ENCODE measurements at places on chromosomes 7 and 10.

GRCh38 chr7:40826411-40827221 is 691.8 kb downstream of the SUGCT start:
- H3K4me1 ChIP-seq = no peaks in the 10 kb centered on the region
- no peak for DNase-seq
- peak overlapping the region; percentile 54 for H3K27ac ChIP-seq
- no peaks in the 10 kb centered on the region for H3K36me3 ChIP-seq

- DNase-seq = no peak
- H3K36me3 ChIP-seq = peaks cover 66% of the 10 kb centered on the region
- no peak overlapping the region for H3K27ac ChIP-seq
- no peak overlapping the region for H3K4me3 ChIP-seq
- H3K27me3 ChIP-seq = no peaks in the 10 kb centered on the region
These were observed 107.3 kb downstream of the PROSER2 start for GRCh38 chr10:11930312-11930978.

- H3K27ac ChIP-seq = peak overlapping the region; percentile 26
- no peak overlapping the region for H3K4me3 ChIP-seq
- peaks cover 18% of the 10 kb centered on the region for H3K4me1 ChIP-seq
- DNase-seq = no peak
These were observed 8.8 kb upstream of the EPHB4 start for GRCh38 chr7:100835903-100836811.

DNA sequence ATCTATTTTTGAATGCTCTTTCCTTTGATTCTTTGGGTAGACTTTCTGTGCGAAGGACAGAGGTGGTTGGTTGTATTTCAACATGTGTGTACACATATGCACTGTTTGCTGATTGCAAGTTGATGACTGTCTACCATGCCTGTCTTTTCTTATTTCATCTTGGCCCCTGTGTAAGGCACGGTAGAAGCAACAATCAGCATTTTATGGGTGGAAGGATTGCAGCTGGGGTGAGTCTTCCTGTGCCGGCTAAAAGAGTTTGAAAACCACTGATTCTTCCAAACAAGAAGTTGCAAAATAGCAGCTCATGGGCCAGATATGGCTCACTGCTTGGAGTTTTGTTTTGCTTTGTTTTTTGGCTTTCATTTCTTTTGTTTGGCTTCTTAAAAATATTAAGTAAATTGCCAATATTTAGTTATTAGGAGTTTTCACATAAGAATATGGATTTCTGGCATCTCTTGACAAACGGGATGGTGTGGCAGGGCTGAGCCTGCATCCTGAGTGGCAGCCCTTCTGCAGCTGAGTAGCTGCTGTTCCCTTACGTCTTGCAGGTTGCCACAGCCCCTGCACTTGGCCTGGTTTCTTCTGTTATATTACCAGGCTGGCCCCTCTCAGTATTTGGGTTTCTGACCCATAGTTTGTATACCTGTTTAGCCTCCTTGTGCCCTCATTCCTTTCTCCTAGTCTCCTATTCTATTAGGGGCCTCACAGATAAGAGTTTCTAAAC is 7.2 kb downstream of the ZNF862 start:
- H3K27ac ChIP-seq = no peak overlapping the region
- H3K4me1 ChIP-seq = peaks cover 17% of the 10 kb centered on the region
- H3K36me3 ChIP-seq = peaks cover 38% of the 10 kb centered on the region

GRCh38 chr10:63164166-63164623 is 31.1 kb downstream of the NRBF2 start:
- H3K27ac ChIP-seq = no peak overlapping the region
- no peaks in the 10 kb centered on the region for H3K4me1 ChIP-seq
- no peak for DNase-seq
- peaks cover 3% of the 10 kb centered on the region for H3K36me3 ChIP-seq

GRCh38 chr7:30815951-30816644 is 44.9 kb downstream of the MINDY4 start:
- no peaks in the 10 kb centered on the region for H3K27me3 ChIP-seq
- no peaks in the 10 kb centered on the region for H3K4me1 ChIP-seq
- H3K27ac ChIP-seq = no peak overlapping the region

- no peak for DNase-seq
- H3K4me1 ChIP-seq = peaks cover 33% of the 10 kb centered on the region
- H3K27me3 ChIP-seq = no peaks in the 10 kb centered on the region
These were observed 85.5 kb upstream of the LRRC4 start for GRCh38 chr7:128116740-128117139.

DNA sequence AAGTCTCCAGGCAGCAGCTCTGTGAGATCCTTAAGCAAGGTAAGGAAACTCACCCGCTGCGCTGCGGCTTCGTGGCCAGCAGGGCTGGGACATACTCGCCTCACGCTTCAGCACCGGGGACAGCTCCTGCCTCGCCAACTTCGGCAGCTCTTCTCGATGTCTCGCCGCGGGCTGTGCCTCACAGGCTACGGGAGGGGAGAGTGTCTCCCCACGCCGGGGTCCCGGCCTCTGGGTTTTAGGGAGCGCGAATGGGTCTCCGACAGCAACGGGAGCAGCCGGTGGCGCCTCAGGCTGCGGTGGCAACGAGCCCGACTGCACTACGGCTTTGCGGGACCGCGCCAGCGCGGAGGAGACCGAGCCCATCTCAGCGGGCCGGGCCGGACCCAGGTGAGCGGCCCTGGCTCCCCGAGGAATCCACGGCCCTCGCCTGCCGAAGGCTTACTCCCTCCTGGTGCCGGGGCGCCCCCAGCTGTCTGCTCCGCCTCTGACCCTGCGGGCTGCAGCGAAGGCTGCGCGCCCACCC is 62.4 kb downstream of the LSM5 start:
- no peaks in the 10 kb centered on the region for H3K4me1 ChIP-seq
- H3K27me3 ChIP-seq = peaks cover 16% of the 10 kb centered on the region
- no peak overlapping the region for H3K4me3 ChIP-seq
- peak; percentile 62 for DNase-seq

- DNase-seq = no peak
- H3K36me3 ChIP-seq = peaks cover 12% of the 10 kb centered on the region
- no peak overlapping the region for H3K4me3 ChIP-seq
- no peaks in the 10 kb centered on the region for H3K4me1 ChIP-seq
- H3K27ac ChIP-seq = no peak overlapping the region
These were observed 8.6 kb downstream of the LZTS2 start for GRCh38 chr10:101007915-101008822.

GRCh38 chr10:22491931-22492615 is 146.8 kb downstream of the SPAG6 start:
- peak; percentile 42 for DNase-seq
- H3K36me3 ChIP-seq = no peaks in the 10 kb centered on the region

- no peak for DNase-seq
- no peaks in the 10 kb centered on the region for H3K4me1 ChIP-seq
- no peaks in the 10 kb centered on the region for H3K27me3 ChIP-seq
- H3K4me3 ChIP-seq = no peak overlapping the region
- no peaks in the 10 kb centered on the region for H3K36me3 ChIP-seq
- no peak overlapping the region for H3K27ac ChIP-seq
These were observed 31.6 kb upstream of the ZNF488 start for GRCh38 chr10:47415520-47416304.

DNA sequence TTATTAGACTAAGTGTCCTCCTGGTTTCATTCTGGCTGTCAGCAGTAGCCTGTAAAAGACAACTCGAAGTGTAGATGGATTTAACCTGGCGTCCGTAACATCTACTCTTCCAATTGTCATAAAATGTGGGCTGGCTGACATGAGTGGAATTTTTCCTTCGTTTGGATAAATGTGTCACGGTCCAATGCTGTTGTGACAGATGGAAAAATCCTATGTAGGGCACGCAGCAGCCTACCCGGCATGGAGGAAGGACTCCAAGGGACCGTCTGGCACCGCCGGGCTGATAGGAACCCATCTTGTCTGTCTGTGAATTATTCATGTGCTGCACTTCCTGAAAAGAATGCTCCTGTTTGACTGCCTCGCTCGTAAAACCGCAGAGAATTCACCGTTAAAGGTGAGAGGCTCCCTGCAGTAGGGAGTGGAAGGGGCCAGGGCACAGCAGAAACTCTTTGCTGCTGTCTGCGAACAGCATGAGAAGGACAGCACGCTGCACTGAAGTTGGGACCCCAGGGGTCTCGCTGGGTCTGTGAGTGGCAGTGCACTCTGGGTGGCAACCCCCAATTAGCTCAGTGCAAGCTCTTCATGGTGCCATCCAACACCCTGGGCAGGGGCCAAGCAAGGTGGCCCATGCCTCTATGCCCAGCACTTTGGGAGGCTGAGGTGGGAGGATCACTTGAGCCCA is 1.6 kb upstream of the ORAI2 start:
- peak; percentile 79 for DNase-seq
- H3K27me3 ChIP-seq = no peaks in the 10 kb centered on the region
- H3K4me3 ChIP-seq = peak overlapping the region; percentile 95
- H3K27ac ChIP-seq = peak overlapping the region; percentile 97
- H3K4me1 ChIP-seq = peaks cover 35% of the 10 kb centered on the region
- H3K36me3 ChIP-seq = peaks cover 2% of the 10 kb centered on the region

DNA sequence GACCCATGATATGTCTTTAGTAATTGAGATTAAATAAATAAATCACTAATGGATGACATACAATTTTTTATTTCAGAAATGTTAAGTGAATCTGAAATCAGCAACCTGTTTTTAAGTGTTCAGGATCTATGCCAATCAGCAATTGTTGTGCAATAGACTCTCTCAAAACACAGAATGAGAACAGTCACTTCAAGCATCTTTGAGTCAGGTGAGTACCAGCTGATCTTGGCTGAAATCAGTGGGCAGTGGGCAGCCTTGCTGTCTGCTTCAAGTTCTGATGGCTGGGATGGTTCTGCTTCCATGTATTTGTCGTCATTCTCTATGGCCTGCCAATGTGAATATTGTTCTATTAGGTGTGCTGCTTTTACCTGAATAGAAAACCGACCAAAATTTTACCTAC is 82.3 kb upstream of the NRG3 start:
- H3K27ac ChIP-seq = no peak overlapping the region
- no peaks in the 10 kb centered on the region for H3K27me3 ChIP-seq
- no peaks in the 10 kb centered on the region for H3K4me1 ChIP-seq
- no peak for DNase-seq
- no peaks in the 10 kb centered on the region for H3K36me3 ChIP-seq
- no peak overlapping the region for H3K4me3 ChIP-seq

DNA sequence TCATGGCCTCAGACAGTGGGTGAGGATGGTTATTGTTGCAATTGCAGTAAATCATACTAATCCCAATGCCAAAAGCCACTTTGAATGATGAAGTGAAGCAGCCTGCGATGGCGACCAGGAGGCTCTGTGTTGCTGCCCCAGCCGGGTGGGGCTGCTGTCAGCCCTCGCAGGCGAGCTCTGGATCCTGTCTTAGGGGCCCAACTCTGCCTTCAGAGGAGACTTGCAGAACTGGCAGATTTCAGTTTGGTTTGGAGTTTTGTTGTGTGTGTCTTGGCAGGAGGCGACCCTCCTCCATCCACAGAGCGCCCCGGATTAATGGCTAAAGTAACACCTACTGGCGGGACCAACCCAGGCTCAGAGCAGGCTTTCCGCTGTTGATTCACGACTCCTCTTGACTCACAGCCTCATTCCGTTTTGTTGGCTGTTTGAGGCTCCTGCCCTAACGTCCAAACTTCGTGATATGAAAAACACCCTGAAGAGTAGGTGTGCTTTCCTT is 67.9 kb upstream of the BMPER start:
- no peak for DNase-seq
- no peaks in the 10 kb centered on the region for H3K27me3 ChIP-seq
- H3K27ac ChIP-seq = no peak overlapping the region
- no peaks in the 10 kb centered on the region for H3K36me3 ChIP-seq

DNA sequence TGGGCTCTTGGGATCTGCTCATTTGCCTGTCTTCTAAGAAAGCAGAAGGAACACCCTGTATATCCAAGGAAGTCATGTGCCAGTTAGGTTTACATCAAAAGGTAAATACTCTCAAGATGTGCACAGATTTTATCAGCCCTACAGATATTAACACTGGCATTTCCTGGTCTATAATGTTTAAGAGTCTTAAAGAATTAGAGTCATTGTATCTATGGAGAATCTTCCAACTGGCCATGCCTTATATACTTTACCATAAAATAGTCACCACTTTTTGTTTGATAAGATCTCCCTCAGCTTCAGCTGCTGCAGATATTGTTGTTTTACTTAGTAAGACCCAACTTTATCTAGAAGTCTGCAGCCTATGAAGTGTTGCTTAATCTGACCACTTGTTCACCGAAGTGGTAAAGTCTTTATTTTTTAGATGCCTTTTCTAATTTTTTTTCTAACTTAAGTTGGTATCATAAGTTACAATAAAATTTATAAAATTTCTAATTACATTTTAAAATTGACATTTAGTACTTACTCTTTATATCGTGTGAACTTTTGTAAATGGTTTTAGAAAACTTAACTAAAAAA is 58.5 kb downstream of the CPED1 start:
- no peaks in the 10 kb centered on the region for H3K36me3 ChIP-seq
- no peak overlapping the region for H3K4me3 ChIP-seq
- H3K27ac ChIP-seq = no peak overlapping the region
- DNase-seq = no peak

- peaks cover 5% of the 10 kb centered on the region for H3K4me1 ChIP-seq
- no peak overlapping the region for H3K27ac ChIP-seq
- peaks cover 57% of the 10 kb centered on the region for H3K27me3 ChIP-seq
- no peak overlapping the region for H3K4me3 ChIP-seq
- no peaks in the 10 kb centered on the region for H3K36me3 ChIP-seq
These were observed 3.4 kb upstream of the MYL7 start for GRCh38 chr7:44144426-44144967.

DNA sequence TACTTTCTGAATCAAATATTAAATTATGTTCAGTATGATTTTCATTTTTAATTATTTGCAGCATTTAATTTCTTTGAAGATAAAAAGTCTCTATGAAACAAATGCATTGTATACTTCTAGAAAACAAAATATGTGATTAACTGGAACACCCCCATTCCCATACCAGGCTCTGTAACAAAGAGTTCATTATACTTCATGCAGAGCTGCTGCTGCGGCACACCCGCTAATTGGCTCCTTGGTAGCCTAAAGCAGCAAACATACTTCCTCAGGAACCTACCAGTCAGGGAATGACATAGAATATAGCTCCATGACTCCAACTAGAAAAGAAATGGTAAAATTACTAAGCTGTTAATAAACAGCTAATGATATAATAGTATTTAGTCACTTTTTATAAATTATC is 19.3 kb downstream of the RAB11FIP2 start:
- no peak for DNase-seq
- H3K4me3 ChIP-seq = no peak overlapping the region
- H3K4me1 ChIP-seq = no peaks in the 10 kb centered on the region
- H3K27me3 ChIP-seq = no peaks in the 10 kb centered on the region
- no peak overlapping the region for H3K27ac ChIP-seq

DNA sequence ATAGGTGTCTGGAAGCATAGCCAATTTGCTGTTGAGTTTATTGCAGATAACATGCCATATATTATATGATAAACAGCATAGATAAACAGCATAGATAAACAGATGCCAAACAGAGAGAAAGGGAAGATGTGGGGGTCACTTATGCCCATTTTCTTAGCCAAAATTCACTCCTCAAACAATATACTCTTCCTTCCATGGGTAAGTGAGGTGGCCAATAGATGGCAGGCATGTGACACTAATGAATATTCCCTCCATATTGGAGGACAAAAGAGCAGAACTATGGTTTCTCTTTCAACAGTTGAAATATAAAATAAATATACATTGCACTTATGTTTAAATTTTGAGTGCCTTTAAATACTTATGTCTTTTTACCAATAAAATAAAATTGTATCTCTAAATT is 1212.8 kb downstream of the REEP3 start:
- no peaks in the 10 kb centered on the region for H3K36me3 ChIP-seq
- H3K27me3 ChIP-seq = no peaks in the 10 kb centered on the region
- H3K27ac ChIP-seq = no peak overlapping the region

GRCh38 chr7:142870566-142871259 is 14.8 kb downstream of the TRPV6 start:
- peaks cover 24% of the 10 kb centered on the region for H3K4me1 ChIP-seq
- H3K4me3 ChIP-seq = no peak overlapping the region
- H3K27me3 ChIP-seq = no peaks in the 10 kb centered on the region
- no peak overlapping the region for H3K27ac ChIP-seq
- H3K36me3 ChIP-seq = peaks cover 77% of the 10 kb centered on the region

- DNase-seq = peak; percentile 26
- H3K4me3 ChIP-seq = no peak overlapping the region
- no peak overlapping the region for H3K27ac ChIP-seq
- H3K4me1 ChIP-seq = no peaks in the 10 kb centered on the region
These were observed 35.4 kb downstream of the C7orf25 start for GRCh38 chr7:42876182-42877068.
